T-helper 2 cell (primary cell): ENCODE measurements at places on chromosomes 2 and 18.
A peak's percentile ranks its signal among the peaks of the same experiment; 100 is the strongest.

- DNase-seq, result peak; percentile 81
Observed at GRCh38 chr2:101706819-101707177, 9.3 kb downstream of the MAP4K4 start.

DNA sequence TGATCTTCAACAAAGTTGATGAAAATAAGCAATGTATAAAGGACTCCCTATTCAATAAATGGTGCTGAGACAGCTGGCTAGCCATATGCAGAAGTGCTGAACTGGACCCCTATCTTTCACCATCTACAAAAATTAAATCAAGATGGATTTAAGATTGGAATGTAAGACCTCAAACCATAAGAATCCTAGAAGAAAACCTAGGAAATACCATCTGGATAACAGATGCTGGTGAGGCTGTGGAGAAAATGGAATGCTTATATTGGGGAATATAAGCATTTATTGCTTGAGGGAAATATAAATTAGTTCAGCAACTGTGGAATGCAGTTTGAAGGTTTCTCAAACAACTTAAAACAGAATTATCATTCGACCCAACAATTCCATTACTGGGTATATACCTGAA lies 89.6 kb downstream of the GCA start:
- no peak for DNase-seq

DNA sequence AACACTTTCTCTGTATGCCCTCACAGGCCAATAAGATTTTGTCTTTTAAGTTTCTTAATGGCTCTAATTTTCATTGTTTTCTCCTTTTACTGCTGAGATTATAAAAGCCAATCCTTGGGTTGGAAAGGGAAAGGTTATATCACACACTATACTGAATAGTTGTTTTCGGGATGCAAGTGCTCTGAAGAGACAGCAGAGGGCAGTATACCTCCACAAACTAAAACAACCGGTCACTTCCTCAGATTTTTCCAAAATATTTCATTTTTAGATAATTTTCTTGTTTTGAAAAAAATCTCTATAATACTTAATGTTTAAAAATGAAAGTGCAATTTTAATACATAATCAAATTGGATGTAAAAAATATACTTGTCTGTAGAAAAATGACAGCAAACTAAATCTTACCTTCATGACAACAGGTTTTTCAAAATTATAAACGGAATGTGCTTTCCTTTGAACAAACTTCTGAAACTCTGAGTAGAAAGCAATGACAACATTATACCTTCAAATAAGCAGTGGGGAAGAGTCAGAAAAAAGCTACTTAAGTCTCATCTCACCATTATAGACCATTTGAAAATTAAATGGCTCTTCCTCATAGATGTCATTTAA lies 82.7 kb downstream of the ORC4 start:
- no peak for DNase-seq

- DNase-seq, result no peak
Observed at GRCh38 chr2:196336207-196336606, 164.8 kb upstream of the STK17B start.

GRCh38 chr2:28021898-28022297 lies 131.4 kb downstream of the BABAM2 start:
- DNase-seq, result no peak

DNA sequence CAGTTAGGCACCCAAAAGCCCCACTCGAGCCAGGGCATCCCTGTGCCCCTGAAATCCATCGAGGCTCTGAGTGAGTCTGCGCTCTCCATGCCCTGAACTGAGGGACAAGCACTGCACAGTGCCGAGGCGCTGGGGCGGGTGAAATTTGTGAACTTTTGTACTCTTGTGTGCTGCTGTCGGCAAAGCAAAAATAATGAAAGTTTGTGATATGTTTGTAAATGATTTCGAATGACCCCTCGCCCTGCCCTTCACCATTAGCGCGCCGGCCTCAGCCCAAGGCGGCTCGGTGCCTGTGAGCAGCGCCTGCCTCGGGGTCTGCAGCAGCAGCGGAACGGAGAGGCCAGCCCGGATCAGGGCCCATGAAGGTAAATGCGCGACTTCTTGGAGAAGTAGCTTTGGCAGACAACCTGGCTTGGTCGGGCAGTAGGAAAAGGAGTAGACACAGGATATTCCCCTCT lies 1.8 kb upstream of the HOXD4 start:
- DNase-seq, result no peak

DNA sequence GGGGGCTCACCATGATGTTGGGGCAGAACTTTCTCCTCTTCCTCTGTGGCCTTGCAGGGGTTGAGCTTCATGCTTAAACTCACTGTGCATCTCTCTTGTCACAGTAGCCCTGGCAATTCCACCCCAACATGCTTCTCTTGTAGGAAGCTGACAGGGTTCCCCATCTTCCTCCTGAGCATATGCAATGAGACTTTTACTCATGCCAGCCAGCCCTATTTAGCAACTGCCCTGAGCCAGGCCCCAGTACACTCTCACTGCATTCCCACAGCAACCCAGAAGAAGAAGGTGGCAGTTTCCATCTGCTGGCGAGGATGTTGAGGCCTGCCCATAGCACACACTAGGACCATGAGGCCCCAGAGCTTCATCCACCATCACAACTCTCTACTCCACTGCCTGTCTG lies 72.2 kb upstream of the TEX51 start:
- no peak for DNase-seq

- no peak for DNase-seq
Observed at GRCh38 chr18:13175754-13176210, 42.8 kb upstream of the LDLRAD4 start.

GRCh38 chr2:199461711-199462346 lies 4.1 kb upstream of the SATB2 start:
- no peak for DNase-seq

GRCh38 chr18:49988733-49989132 lies 175.4 kb upstream of the ACAA2 start:
- DNase-seq, result no peak

DNA sequence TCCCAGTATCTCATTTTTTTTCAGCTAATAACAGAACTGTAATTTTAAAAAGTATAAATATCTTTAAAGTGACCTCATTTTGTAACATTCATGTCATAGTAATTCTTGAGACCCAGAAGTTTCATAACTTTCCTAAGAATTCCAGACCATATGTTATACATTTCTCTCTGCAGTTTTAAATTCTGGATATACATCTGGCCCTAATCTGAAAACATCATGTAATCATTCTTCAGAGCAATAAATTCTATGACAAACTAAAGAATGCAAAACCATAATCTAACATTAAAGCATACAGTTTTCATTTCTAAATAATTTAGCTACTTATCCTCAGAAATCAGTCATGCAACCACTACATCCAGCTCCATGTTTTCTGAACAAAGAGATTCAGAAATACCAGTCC lies 198.3 kb upstream of the SLC35G4 start:
- DNase-seq, result no peak

GRCh38 chr2:163135256-163135655 lies 296.7 kb upstream of the KCNH7 start:
- no peak for DNase-seq

DNA sequence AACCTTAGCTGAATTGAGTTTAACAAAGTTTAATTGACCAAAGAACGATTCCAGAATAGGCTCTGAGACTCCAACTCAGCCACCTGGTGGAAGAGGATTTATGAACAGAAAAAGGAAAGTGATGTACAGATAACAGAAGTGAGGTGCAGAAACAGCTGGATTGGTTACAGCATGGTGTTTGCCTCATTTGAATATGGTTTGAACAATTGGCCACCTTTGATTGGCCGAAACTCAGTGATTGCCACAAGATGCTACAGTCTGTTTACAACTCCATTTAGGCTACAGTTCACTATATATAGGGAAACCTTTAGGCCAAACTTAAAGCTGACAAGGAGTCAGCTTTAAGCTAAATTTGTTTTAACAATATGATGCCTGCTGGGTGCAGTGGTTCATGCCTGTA lies 28.1 kb upstream of the SLC35G4 start:
- DNase-seq, result no peak

- no peak for DNase-seq
Observed at GRCh38 chr2:112924821-112925220, 13.9 kb downstream of the IL37 start.

- DNase-seq, result no peak
Observed at GRCh38 chr18:24843123-24843522, 382.7 kb downstream of the HRH4 start.

DNA sequence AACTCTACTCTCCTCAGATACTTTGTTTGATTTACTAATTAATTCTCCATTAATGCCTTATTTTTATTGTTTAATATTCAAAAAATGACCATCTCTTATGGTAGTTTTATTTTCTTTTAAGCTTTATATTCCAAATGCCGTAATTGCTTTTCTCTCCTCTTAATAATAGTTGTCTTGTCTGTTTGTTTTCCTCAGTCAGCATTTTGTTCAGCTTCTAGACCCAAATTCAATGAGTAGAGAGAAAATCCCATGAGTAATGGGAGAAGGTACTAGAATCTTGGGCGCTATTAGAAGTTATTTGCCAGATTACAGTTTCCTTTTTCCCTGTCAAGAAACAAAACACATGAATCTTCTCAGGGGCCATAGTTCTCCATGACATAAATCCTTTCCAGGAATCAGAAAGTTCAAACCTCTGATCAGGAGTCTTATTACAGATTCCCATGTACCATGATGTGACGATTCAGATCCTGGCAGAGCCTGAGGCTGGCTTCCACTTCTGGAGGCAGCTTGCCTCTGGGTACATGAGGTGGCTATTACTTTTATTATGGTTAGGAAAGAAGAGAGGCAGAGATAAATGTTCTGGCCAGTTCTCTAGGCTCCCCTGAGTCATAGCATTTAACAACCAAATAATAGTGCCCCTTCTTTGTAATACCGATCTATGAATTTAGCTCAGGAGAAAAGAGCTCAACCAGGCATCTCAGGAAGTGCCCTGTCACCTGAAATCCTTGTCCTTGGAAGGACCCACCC lies 485.1 kb upstream of the SETBP1 start:
- DNase-seq, result no peak

- no peak for DNase-seq
Observed at GRCh38 chr18:14976736-14977430, 228.9 kb downstream of the ANKRD30B start.

GRCh38 chr2:145815933-145816332 lies 1296.0 kb upstream of the ZEB2 start:
- DNase-seq, result no peak

DNA sequence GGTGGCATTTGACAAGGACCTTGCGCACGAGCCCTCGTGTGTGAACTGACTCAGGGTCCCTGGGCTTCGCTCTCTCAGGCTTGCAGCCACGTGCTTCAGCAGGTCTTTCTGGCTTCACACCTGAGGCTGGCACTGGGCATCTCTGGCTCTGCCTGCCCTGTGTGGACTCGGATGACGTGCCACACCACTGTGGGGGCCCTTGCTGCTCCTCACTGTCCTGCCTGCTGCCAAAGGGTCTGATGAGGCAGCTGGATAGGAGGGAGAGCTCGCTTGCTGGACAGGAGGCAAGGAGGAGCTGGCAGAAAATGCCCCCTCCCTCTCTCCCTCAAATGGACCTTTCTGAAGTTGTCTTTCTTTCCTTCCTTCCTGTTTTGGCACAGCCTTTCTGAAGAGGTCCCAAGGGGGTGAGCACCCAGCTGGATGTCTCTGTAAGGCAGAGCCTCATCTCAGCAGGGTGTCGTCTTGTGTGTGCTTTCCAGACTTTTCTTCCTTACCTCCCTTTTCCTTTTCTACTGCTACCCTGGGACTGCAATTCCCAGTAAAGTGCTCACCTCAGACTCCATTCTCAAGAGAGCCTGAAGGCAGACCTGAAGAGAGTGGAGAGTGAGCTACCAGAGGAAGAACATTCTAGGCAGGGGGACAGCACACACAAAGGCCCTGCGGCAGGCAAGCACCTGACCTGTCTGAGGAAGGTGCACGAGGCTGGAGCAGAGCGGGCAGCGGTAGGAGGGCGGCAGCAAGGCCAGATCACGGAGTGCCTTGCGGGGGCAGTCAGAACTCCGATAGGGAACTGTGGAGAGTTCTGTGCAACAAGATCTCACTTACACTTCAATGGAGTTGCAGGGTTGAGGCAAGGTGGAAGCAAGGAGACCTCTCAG lies 5.3 kb downstream of the PER2 start:
- DNase-seq, result no peak

- no peak for DNase-seq
Observed at GRCh38 chr18:5498452-5498851, 45.3 kb downstream of the EPB41L3 start.

GRCh38 chr2:234425639-234426603 lies 71.0 kb downstream of the ARL4C start:
- peak; percentile 99 for DNase-seq

GRCh38 chr2:24342110-24342910 lies 18.0 kb downstream of the ITSN2 start:
- no peak for DNase-seq

- DNase-seq, result no peak
Observed at GRCh38 chr2:15890936-15891905, 49.1 kb upstream of the MYCN start.

DNA sequence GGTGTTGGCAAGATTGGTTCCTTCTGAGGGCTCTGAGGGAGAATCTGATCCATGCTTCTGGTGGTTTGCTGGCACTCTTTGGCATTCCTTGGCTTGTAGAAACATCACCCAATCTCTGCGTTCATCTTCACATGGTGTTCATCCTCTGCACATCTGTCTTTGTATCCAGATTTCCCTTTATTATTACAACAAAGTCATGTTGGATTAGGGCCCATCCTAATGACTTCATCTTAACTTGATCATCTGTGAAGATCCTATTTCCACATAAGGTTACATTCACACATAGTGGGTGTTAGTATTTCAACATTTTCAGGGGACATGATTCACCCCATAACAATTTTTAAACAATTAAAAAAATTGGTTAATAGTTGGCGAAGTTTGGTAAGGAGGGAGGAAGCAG lies 177.4 kb upstream of the CWC22 start:
- DNase-seq, result no peak

- DNase-seq, result no peak
Observed at GRCh38 chr2:153946036-153946435, 74.3 kb downstream of the GALNT13 start.

DNA sequence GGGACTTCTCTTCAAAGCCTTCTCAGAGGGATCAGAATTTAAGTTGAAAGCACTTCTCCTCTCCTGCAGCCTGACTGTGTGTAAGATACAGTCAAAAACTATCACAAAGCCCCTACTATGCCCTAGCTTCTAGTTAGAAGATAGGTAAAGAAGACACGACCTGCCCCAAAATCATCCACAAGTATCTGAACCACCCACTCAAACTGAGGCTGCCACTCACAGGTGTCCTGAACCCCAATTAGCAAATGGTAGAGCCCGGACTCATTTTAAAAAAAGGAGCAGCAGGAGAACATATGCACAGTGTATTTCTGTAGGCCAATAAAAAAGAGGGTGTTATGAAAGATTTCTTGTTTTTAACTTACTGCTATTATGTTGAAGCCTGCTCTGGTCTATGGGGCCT lies 74.4 kb downstream of the ANKRD44 start:
- DNase-seq, result no peak

GRCh38 chr2:25955036-25955435 lies 27.3 kb downstream of the KIF3C start:
- DNase-seq, result no peak
